ENCODE measurements at places on chromosomes 2 and 18.

DNA sequence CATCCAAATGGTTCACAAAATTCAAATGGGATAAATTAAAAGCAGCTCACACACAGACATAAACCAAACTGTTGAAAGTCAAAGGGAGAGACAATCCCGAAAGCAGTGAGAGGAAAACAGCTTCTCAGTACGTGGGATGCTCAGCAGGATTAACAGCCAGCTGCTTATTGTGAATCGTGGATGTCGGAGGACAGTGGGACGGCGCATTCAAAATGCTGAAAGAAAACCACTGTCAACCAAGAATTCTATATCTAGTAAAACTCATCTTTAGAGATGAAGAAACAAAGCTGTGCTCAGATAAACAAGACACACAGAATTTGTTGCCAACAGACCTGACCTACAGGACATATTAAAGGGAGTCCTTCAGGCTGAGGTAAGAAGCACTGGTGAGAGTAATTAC is 102.9 kb downstream of the NFATC1 start:
- DNase-seq, result no peak

DNA sequence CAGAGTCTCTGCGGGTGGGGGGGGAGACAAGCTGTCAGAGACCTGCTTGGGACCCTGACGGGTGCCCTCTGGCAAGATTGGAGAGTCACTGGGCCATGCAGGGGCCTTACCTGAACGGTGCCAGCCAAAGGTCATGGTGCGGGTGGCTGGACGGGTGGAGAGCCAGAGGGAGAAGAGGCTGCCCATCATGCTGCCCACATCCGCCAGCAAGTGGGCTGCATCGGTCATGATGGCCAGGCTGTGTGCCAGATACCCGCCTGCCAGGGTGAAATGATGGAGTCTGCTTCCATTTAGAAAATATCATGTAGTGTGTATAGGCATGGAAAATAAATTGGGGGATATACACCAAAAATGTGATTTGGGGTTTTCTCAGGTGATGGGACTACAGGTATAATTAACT is 4.8 kb downstream of the SLC30A3 start:
- no peak for DNase-seq

DNA sequence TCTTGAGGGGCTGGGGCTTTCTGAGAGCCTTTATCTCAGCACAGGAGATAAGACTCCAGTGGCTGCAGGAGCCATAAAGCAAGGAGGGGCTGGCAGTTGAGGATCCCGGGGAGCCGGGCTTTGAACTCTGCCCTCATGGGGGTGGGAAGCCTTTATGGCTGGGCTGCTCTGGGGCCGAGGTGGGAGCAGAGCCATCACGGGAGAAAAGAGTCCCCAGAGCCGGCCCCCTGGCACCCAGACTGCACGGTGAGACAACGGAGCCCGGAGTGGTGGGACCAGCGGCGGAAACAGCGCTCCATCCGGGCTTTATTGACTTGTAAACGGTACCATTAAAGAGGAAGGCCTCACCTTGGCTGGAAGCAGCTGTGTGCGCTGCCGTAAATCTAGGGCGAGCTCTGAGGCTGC is 162.6 kb downstream of the MYCN start:
- DNase-seq, result no peak

DNA sequence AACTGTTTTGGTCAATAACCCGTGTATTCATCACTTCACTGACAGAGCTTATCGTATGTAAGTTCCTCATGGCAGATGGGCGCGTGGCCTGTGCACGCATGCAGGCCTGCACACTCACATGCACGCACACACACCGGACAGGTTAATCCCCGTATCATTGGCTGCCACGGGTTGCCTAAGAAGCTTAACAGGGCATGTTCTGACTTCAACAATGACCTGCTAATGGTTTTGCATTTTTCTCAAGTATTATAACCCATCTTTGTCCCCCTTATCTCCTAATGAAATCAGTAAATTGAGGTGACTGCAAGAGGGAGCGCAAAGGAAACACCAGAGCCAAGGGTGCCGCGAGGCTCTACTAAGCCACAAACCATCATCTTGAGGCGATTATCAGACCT is 399.0 kb upstream of the ID2 start:
- DNase-seq, result no peak

- no peak for DNase-seq
Measured at GRCh38 chr18:79856119-79857007, 58.6 kb downstream of the KCNG2 start.

GRCh38 chr18:59994357-59994756 is 94.6 kb downstream of the PMAIP1 start:
- DNase-seq, result no peak

GRCh38 chr2:160557903-160558302 is 64.3 kb upstream of the RBMS1 start:
- no peak for DNase-seq

DNA sequence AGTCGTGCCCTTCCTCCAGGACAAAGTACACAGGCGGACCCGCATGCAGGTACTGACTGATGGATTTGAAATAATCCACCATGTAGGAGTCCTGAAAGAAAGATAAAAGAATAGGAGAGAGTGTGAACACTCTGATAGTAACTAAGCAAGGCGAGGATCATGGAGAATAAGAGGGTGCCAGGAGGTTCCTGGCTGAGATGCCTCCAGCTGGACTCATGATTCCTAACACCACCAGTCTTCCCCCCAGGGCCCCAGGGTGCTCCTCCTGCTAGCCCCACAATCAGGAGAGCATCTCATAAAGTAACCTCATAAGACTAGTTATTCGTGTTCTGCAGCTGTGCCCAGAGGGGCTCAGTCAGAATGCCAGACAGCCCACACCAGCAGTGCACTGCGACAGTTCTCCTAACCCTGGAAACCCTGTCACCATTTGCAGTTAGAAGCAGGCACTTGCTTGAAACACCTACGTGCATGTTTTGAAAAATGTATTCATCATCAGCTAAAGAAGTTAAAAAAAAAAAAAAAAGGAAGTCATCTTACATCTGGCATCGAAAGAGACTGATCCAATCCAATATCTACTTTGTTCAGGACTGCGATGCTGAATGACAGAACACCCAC is 36.7 kb downstream of the RMC1 start:
- no peak for DNase-seq

GRCh38 chr2:22855761-22856184 is 529.2 kb upstream of the KLHL29 start:
- no peak for DNase-seq

- DNase-seq, result no peak
Measured at GRCh38 chr2:234415706-234416105, 81.2 kb downstream of the ARL4C start.

GRCh38 chr2:168650781-168651180 is 151.7 kb upstream of the NOSTRIN start:
- no peak for DNase-seq

GRCh38 chr2:149566652-149567051 is 20.9 kb downstream of the MMADHC start:
- DNase-seq, result no peak

GRCh38 chr2:200756618-200757321 is 54.9 kb upstream of the BZW1 start:
- DNase-seq, result no peak

DNA sequence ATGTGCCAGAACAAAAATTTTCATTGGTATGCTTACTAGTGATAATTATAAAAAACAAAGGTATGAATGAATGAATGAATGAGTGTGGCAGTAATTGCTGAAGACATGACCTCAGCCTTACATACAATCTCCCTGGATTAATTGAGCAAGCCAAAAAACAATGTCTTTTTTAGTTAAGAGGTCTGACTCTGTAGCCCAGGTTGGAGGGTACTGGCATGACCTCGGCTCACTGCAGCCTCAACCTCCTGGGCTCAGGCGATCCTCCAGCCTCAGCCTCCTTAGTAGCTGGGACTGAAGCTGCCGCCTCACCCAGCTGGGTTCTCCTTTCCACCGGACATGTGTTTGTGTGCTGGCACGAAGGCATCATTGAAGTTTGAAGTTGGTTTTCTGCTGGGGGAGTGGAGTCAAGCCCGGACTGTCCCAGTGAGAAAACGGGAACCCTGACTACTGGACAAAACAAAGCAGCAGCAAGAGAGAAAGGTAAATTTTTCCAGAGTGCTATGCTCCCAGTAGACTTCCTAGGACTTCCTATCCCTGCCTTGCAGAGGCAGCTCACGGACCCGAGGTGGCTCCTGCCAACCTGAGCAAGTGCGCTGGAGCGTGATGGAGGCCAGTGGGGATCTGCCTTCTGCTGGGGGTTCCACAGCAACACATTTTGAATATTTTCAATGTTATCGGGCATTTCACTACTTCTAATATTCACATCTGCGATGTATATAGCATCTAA is 6.4 kb upstream of the IMP4 start:
- no peak for DNase-seq

- DNase-seq, result peak; percentile 64
Measured at GRCh38 chr2:28709101-28709500, 42.5 kb upstream of the PPP1CB start.

DNA sequence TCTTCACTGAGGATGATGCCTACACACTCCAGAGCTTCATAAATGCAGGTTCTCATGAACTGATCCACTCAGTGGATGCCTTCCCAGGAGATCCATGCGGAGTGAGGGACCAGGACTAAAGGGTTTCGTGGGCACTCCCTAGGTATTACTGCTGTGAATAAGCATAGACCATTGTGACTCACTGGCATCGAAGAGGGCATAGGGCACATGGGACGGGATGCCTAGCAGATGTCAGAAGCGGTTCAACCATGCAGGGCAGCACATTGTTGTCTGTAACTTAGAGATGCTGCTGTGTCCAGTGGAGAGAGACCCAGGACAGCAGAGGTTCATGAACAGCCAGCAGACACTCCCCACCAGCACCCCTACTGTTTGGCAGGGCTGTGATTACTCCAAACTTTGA is 17.2 kb downstream of the GKN2 start:
- no peak for DNase-seq

- no peak for DNase-seq
Measured at GRCh38 chr18:54162431-54162830, 62.0 kb downstream of the MBD2 start.

GRCh38 chr2:12416600-12416999 is 300.1 kb upstream of the TRIB2 start:
- DNase-seq, result peak; percentile 56

GRCh38 chr18:60686142-60686541 is 313.6 kb upstream of the MC4R start:
- no peak for DNase-seq

GRCh38 chr2:66239655-66240054 is 195.3 kb upstream of the MEIS1 start:
- DNase-seq, result no peak

DNA sequence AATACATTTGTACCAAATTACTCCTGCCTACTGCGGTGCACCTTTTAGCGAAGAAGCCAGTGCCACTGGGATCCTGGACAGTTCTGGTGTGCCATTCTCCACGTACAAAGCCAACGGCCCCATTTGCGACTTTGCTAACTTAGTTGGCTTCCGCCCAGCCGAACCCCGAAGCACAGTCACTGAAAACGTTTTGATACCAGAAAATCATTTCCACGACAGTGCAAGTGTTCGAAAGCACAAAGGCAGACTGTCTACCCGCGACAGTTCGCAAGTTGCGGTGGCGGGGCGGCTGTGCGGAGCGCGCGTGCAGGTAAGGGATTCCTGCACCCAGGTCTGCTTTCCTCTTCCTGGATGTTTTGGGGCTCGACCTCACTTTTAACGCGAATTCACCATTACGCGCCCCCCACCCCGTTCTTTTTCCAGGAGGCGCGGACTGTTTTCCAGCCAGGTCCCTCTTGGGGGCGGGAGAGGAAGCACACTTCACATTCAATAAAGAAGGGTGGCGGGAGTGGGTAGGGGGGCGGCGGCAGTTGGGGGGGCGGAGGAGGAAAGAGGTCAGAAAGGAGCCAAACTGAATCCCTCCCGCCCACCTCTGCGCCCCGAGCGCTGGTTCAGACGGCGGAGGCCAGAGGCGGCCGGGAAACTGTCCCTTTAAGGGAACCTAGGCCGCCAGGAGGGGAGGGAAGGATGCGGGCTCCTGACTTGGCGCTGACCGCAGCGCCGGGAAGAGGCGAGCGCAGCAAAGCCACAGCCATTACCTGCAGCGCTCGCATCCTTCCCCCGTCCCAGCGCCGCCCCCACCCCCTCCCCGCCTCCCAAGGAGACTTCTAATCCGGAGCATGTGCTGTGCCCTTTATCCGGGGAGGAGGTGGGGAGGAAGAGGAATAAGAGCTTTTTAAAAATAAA is 107.4 kb upstream of the KCTD1 start:
- peak; percentile 73 for DNase-seq

DNA sequence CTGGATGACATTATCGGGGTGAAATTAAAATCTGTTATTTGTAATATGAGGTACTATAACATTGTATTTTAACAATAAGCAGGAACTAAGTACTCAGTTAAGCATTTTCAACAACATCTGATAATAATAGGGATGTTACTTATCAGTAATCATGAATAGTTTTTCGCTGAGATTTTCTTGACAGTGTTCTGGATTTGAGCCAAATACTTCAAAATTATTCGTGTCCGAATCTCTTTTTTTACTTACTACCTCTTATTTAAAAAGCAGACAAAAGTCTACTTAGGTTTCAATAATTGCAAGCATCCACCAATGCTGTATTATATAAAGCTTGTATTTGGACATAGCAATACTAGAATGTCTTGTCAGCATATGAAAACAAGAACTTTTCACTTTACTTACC is 6.4 kb upstream of the ANKRD12 start:
- DNase-seq, result no peak

DNA sequence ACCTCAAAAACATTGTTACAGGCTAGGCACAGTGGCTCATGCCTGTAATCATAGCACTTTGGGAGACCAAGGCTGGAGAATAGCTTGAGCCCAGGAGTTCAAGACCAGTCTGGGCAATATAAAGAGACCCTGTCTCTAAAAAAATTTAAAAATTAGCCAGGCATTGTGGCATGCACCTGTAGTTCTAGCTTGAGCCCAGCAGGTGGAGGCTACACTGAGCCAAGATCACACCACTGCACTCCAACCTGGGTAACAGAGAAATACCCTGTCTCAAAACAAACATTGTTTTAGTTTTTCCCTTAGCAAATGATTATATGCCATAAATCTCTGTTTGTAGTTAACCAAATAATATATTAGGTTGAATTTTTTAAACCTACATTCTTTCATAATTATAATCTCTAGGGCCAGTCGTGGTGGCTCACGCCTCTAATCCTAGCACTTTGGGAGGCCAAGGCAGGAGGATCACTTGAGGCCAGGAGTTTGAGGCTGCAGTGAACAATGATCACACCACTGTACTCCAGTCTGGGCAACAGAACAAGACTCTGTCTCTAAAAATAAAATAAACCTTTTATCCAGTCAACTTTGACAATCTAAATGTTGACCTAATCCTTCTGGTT is 13.3 kb upstream of the CYP20A1 start:
- peak; percentile 28 for DNase-seq

DNA sequence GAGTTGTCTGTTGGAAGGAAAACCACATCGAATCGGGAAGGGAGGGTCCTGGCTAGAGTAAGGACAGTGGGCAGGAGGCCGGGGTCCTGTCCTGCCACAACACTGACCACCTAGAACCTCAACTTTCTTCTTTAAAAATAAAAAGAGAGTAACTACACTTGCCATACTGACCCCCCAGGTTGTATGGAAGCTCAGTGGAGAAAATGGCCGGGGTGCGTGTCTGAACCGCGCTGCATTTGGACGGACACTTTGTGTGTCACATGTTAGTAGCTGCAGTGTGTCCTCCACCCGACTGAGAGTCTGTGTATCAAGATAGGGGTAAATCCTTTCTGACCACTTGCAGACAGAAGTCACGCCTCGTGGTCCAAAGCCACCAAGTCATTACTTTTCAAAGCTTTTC is 87.0 kb downstream of the GBX2 start:
- DNase-seq, result no peak

GRCh38 chr2:11764359-11764758 is 17.9 kb downstream of the LPIN1 start:
- DNase-seq, result peak; percentile 81

- no peak for DNase-seq
Measured at GRCh38 chr2:6233993-6234392, 541.8 kb downstream of the SOX11 start.

Data from thyroid gland (tissue), 4 donors.